ENCODE measurements at places on chromosomes 12 and 14.
A peak's percentile ranks its signal among the peaks of the same experiment; 100 is the strongest.

- no peak for DNase-seq
These were observed 227.6 kb upstream of the PDE3A start for GRCh38 chr12:20140751-20141150.

DNA sequence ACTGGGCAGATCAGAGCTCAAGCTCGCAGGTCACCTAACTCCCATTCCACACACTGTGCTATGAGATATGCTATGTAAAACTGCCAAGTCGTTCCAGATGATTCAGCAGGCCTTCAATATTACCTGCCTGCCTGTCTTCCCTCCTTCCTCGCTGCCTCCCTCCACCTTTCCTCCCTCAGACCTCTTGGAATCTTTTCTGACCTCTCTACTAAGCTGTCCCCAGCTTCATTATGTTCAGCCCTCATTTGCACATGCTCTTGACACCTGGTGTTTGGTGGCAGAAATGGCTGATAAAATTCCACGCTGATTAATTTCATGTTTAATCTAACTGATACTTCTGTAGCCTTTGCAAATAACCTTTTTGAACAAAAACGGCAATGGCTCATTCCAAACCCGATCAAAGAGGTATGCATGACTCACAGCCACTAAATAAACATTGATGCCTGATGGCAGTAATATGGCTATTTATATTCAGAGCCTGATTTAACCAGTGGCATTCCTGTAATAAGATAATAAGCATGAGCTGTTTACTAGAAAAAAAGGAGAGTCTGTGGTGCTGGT is 130.8 kb upstream of the EGLN3 start:
- peak; percentile 60 for DNase-seq

DNA sequence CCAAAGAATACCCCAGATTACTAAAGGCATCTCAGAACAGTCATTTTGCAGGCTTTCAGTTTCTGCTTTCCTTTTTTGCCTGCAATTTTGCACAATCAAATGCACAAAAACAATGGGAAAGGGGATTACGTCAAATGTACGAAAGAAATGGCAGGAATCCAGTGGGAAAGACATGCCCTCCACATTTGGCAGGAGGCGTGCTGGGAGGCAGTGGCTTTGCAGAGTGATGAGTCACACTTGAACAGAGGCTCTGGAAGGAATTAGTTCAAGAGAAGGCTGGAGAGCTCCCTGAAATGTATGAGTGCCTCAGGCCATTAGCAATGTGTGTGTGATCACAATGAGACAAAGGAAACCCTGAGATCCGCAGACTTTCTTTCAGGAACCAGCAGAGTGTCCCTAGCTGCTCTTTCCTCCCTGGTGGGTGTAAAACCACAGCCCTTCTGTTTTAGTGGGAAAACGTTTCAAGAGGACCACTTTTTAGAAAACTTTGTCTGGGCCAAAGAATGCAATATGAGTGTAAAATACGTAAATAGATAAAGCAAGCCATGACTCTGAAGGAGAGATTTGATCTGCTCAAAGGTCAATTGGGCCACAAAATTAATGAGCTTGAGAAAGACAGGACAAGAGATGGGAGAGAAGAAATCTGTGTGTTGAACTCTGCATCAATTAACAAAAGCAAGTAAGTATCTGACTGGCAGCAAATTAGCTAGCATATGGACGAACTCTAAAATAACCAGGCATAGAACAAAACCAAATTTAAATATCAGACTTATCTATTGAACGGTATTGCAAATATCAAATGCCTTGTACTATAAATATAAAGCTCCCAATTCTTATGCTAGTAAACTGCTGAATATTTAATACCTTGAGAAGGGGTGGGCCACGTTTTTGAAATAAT is 155.4 kb upstream of the PDE3A start:
- peak; percentile 73 for DNase-seq

DNA sequence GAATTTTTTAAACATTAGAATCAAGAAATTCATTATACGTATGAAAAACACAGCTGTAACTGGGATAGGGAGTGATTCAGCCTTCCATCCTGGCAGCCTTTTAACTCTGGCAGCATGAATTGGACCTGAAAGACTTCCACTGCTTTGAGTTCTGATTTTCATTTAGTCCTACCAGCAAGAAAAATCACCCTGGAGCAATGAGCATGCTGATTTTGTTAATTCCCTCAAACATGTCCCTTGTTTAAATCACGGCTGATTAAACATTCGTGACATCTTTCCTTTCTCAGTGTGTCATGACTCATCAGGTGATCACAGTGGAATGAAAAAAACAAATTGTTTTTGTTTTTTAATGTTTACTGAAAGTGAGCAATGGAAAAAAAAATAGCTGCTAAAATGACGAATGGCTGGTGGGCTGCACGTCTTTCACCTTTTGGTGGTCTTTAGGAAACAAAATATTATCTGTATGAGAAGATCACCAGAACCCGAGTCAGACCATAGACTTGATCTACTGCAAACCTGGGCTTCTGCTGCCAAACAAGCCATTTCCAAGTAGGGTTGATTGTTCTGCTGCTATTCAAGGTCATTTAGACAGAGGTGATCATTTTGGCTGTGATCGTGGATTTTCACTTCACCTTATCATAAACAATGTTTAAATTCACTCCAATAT is 67.0 kb upstream of the CAND1 start:
- no peak for DNase-seq

GRCh38 chr12:4221258-4221620 is 52.3 kb upstream of the CCND2 start:
- no peak for DNase-seq

DNA sequence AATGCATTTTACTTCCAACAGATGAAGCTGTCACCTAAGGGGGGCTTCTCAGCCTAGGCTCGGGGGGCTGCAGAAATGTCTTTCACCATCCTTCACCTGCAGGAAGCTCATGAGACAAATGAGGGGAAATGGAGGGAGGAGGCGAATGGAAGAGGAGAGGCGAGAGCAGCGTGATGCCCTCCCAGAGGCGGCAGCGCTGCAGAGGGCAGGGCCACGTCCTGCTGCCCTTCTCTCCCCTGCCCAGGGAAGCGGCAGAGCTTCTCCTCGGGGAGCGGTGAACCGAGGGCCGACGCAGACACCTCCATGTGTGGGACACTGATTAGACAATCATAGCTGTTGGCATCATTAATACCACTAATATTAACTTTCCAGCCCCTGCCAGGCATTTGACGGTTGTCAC is 78.3 kb downstream of the SERPINA3 start:
- DNase-seq = no peak
